H7 (cell line): ENCODE measurements at places on chromosomes 7 and 10. TPM values are rescaled to one million over a fixed set of nuclear protein-coding genes. Genes with fewer than 3 reads are reported as not detected.
A peak's percentile ranks its signal among the peaks of the same experiment; 100 is the strongest.

Gene STK31
- 0.73 and 0.92 TPM in 2 replicates for total RNA-seq

- DNase-seq = no peak
These were observed 115.8 kb downstream of the UBE2H start for GRCh38 chr7:129836983-129837382.

GRCh38 chr7:105244594-105244993 lies 144.1 kb downstream of the SRPK2 start:
- no peak for DNase-seq

Gene MLXIPL
- total RNA-seq = 0.63 and 0.73 TPM in 2 replicates

GRCh38 chr10:98257198-98257597 lies 10.8 kb downstream of the LOXL4 start:
- DNase-seq = peak; percentile 24

DNA sequence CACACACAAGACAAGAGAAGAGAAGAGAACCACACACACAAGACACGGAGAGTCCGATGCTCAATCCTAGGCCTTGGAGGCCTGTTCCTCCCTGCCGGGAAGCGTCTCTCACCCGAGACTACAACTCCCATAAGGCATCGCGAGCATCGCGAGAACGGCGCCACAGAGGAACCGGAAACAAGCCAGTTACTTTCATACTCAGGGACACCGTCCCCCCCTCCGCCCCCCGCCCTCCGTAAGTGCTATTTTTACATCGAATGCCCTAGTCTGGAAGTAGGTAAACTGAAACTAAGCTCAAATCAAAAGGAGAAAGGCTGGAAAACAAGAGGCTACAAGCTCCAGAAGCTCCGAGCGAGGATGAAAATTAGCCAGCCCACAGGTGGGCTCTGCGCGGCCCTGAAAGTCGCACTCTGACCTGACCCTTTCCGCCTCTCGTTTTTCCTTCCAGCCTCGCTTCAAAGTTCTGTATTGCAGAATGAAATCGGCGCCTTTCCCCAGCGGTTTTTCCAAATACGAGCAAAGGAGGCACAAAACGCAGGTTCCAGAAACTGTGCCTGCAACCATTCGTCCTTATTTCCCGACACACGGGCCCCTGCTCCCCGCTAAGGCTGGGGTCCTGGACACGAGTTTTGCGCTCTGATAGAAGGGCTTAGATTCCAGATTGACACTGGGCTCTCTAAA lies 11.5 kb upstream of the DNAJC12 start:
- DNase-seq = peak; percentile 86

- DNase-seq = no peak
These were observed 139.6 kb upstream of the EEPD1 start for GRCh38 chr7:36013246-36014014.

DNA sequence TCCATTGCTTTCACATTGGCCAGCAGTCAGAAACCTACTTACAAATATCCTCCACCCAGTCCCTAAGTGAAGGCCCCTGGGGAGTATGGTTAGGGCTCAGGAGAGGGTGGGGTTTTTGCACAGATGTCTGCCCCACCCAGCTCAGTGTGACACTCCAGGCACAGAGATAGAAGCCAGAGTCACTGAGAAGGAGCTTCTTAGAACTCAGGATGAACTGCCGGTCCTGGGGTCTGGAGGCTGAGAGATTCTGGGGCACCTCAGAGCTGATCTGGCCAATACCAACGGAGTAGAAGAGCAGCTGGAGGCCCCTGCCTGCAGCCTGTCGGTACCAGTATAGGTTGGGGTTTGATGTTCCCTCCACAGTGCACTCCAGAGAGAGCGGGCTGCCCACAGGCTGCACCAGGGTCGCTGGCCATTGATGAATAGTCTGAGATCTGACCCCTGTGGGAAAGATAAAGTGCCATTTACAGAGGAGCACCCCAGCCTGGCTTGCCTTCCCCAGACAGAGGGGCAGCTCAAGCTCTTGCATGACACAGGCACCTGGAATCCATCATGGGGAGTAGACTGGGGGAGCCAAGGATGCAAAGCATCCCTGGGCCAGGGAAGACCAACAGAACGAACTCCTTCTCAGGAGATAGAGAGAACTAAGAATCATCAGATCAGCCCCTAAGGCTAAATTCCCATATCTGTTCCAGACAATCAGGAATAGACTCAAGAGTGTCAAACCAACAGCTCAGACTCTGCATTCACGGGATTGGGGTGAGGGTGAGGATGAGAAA lies 41.9 kb downstream of the PRSS2 start:
- no peak for DNase-seq

DNA sequence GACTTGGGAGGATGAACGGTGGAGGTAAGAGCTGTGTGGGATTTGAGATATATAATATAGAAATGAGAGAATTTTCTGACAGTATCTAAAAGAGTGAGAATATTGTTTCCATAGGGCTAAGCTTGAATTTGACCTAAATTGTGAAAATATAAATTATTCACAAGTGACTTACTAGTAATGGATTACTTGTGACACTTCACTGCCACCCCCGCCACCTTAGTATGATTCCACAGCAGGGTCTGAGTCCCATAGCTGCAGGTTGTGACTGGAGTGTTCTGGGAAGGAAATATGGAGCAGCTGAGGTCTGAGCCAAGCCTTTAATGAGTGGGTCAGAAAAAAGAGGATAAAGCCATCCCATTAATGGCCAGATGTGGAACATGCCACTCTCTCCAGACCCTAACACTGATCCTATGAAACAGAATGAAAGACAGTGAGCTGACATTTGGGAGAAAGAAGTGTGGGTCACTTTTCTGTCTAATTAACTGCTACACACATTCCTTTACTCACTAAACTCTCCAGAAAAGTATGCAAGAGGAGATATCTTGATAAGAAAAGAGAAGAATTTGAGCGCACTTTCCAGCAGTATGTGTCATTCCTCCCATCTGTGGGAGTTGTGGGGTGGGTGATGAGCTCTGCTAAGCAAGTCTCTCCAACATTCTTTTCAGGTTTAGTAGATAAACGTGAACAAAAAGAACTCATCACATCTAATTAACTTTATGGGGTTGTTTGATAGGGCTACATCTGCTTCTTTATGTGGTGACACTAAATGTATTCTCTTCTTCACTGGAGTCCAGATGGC lies 1193.4 kb downstream of the SORCS3 start:
- no peak for DNase-seq

DNA sequence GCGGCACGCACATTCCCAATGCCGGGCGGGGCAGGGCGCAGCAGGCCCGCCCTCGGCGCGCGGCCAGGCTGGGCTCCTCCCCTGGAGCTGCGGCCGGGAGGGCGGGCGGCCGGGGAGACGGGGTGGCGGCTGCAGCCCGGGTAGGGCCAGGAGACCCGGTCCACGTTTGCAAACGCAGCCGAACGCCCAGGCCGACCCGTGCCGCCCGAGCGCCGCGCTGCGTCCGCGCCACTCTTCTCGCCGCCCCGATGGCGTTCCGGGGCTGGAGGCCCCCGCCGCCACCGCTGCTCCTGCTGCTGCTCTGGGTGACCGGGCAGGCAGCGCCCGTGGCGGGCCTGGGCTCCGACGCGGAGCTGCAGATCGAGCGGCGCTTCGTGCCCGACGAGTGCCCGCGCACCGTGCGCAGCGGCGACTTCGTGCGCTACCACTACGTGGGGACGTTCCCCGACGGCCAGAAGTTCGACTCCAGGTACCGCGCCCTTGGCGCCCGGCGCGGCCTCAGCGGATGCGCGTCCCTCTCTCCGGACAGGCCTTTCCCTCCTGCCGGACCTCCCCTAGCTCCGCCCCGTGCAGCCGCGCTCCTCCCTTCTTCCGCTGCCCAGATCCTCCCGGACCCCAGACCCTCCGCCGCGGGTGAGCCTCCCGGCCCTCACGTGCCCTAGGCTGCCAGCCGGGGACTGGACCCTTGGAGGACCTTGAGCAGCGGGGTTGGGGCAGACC lies at the start of gene FKBP9:
Gene FKBP9, plus strand, starts transcription at position 115 of the 720 bp plus-strand sequence. Its CDS starts 134 bp downstream, at position 249.
- peak; percentile 96 for DNase-seq

DNA sequence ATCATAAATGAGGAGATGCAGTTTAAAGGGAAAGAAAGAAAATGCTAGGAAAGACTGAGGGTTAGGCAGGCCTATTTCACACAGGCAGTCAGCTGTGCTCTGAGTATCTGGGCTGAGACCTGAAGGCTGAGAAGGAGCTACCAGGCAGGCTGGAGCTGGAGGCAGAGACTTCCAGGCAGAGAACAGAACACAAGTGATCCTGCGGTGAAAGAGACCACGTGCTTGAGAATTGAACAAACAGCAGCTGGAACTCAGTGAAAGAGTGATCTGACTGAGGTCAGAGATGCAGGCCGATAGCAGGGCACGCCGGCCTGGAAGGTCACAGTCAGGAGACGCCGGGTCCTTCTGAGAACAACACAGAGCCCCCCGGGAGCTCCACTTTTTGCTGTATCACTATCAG lies 147.8 kb downstream of the ADAM12 start:
- DNase-seq = no peak

Gene JCAD
- total RNA-seq = 2.5 and 3.9 TPM in 2 replicates

DNA sequence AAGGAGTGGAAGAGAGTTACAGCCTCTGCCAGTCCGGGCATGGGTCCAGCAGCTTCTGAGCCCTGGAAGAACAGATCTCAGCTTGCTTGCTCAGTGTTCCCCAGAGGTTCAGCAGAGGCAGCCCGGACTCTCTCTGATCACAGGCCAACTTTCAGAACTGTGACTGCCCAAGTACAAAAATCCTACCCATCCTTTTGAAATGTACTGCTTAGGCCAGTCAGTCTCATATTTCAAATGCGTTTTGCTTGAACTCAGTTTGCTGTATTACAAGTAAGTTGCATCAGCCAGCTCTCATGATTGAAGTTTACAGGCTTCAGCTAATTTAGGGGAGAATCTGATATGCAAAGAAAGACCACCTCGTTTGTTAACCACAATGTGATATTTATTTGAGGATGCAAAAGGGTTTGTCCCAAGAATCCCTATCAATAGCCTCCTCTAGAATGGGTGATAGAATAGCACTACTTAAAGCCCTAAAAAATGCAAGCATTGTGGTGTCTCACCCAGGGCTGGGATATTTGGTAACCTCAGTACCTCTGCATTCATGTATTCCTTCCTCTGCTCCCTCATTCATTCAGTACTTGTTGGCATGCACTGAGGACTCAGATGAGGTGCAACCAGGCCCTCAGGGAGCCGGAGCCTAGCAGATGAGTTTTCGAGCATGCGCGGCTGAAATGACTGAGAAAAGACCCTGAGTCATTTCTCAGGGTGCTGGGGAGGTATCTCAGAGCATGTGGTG lies 7.0 kb downstream of the AIMP2 start:
- DNase-seq = no peak

Gene ZP3
- total RNA-seq = 5.3 and 6.9 TPM in 2 replicates

Gene CYP26C1
- total RNA-seq = 0.26 and 0.28 TPM in 2 replicates

DNA sequence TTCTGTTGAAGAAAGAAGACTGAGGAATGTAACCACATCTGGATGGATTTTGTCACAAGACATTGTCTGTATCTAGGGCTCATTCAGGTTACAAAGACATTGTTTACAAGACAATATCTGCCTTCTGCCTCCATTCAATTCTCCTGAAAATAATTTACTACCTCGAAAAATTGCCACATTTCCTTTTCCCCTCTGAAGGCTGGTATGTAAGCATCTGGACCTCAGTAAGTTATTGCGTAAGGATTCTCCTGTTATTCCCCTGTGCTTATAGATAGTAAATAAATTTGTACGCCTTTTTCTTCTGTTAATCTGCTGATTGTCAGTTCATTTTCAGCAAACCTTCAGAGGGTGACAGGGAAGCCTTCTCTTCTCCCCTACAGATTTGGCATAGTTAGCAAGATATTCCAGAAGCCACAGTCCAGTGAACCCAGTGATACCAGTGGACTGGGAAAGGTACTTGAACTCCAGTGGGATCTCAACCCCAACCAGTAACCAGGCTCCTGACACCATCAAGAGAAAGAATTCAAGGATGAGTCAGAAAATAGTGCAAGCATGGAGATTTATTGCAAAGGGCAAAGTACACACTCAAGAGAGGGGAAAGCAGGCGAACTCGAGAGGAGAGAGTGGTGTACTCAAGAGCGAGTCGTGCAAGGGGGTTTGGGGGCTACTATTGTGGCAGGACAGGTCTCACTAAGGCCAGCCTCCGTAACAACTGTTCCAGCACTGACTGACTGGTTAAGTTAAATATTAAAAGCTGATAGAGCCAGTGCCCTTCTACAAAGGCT lies 706.9 kb upstream of the GHITM start:
- no peak for DNase-seq

Gene VSTM4
- total RNA-seq = 0.31 and 0.44 TPM in 2 replicates

Gene ACBD7
- 2.0 and 6.1 TPM in 2 replicates for total RNA-seq

Gene SFTPA1
- total RNA-seq = not detected in 2 replicates

- no peak for DNase-seq
These were observed 25.8 kb downstream of the APBB1IP start for GRCh38 chr10:26463986-26464385.

Gene FFAR4
- total RNA-seq = not detected in 2 replicates

GRCh38 chr7:43470110-43470509 lies 112.8 kb upstream of the STK17A start:
- no peak for DNase-seq

- DNase-seq = no peak
These were observed 24.1 kb upstream of the TNS3 start for GRCh38 chr7:47605816-47606575.

DNA sequence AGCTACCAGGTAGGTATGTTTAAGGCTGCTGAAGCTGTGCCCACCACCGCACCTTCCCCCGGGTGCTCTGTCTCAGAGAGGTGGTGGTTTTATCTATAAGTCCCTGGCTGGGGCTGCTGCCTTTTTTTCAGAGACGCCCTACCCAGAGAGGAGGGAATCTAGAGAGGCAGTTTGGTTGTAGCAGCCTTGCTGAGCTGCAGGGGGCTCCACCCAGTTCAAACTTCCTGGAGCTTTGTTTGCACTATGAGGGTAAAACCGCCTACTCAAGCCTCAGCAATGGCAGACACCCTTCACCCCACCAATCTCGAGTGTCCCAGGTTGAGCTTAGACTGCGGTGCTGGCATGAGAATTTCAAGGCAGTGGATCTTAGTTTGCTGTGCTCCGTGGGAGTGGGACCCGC lies 43.6 kb upstream of the CYP2C18 start:
- DNase-seq = no peak

DNA sequence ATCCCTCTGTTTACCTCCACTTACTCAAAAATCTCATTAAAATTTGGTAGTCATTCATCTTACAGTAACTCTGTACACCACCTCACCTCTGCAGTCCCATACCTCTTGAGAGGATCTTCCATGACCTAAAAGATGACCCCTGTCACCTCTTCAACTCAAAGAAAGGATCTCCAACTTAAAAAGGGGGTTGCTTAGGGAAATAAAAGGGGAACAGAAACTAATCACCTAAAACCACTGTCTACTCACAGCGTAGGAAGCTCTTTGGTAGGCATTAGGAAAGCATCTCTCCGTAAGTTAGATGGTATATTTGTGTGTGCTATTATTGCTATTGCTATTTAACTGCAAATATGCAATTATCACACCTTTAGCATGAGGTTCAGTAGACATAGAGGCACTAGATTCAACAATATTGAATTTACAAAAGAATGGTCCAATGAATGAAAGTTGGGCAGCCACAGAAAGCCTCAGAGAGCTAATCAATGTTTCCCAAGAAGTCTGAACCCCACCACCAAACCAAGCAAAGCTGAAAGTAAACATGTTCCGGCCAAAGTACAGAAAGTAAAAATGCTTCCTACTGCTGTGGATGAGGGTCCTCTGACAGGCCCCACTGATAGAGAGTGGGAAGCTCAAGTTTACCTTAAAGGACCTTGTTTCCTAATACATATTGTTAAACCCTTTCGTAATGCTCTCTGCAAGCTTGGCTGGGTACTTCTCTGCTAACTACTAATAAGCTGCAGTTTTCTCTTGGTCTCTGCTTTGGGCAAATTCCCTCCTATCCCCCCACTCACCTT lies 105.8 kb downstream of the GRM8 start:
- no peak for DNase-seq

- no peak for DNase-seq
These were observed 59.8 kb upstream of the PDSS1 start for GRCh38 chr10:26637521-26638275.

Gene TMEM120A
- total RNA-seq = 11.0 and 12.8 TPM in 2 replicates

GRCh38 chr7:121901026-121901425 lies 28.1 kb downstream of the PTPRZ1 start:
- no peak for DNase-seq

- no peak for DNase-seq
These were observed 17.6 kb downstream of the IFIT5 start for GRCh38 chr10:89431977-89432376.
